ENCODE measurements at places on chromosomes 6 and 20.

DNA sequence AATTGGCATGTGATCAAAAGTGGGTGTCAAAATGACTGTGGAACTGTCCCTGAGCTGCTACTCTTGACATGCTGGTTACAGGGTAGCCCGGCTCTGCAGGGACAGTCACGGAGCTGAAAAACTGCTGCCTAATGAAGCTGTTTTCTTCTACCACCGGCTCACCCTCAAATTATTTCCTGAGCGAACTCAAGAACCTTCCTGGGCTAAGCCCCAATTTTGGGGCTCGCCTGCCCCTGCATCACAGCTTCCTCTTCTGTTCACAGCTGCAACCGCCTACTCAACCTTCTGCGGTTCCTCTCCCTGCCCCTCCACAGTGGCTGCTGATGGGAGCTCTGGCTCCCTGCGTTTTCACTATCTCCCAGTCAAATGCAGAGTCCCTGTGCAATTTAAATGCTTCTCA lies 110.8 kb upstream of the MLN start:
- ATAC-seq: no peak

- no peak for ATAC-seq
These were observed 40.2 kb upstream of the TASP1 start for GRCh38 chr20:13678944-13679343.

GRCh38 chr20:41278936-41279335 lies 38.6 kb downstream of the ZHX3 start:
- no peak for ATAC-seq

- ATAC-seq: no peak
These were observed 170.2 kb downstream of the HAO1 start for GRCh38 chr20:7770046-7770445.

DNA sequence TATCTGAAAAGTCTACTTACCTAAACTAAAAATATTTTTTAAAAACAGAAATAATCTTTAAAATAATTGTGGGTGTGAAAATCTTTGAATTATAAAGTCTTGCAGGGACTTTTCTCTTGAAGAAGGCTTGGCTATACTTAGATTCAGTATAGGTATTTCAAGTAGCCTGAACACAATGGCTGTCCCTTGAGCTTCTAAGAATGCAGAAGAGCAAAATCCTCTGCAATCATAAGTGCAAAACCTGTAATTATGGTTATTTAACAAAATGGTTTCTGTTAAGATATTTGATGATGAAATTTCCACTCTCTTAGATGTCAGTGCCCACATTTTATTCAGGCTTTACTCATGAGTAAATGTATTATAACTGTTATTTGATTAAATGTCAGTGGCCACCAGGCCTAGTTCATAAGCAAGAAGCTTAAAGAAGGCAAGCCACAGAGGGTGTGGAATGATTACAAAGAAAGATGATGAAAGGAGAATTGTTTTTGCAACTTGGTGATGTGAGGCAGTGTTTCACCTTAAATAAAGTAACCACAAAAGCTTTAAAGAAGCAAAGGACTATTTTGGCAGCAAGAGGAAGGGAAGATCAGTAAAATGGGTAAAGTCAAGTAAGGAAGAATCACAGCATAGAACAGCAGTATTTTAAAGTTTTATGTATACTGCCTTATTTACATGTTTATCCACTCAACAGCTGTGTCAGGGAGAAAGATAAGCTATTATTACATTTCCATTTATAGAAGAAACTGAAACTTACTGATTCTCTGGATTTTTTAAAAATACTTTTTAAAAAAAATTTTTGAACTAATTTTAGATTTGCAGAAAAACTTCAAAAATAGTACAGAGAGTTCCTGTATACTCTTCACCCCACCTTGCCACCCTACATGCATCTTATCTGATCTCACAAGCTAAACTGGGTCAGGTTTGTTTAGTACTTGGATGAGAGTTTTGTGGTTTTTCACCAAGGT lies 351.2 kb upstream of the RUNX2 start:
- no peak for ATAC-seq

GRCh38 chr20:38132910-38133501 lies 32.1 kb downstream of the TGM2 start:
- ATAC-seq: no peak

- no peak for ATAC-seq
These were observed 3.2 kb downstream of the PSMG4 start for GRCh38 chr6:3261921-3262320.

- peak; percentile 95 for ATAC-seq
These were observed 14.3 kb downstream of the ID4 start for GRCh38 chr6:19851241-19852089.

- ATAC-seq: peak; percentile 33
These were observed 45.1 kb downstream of the TRERF1 start for GRCh38 chr6:42406306-42407280.

GRCh38 chr6:113208726-113209125 lies 648.4 kb upstream of the MARCKS start:
- ATAC-seq: peak; percentile 21

GRCh38 chr6:62285612-62286469 lies at the start of gene KHDRBS2:
TSS of gene KHDRBS2 (minus strand) at chr6:62286225.
- ATAC-seq: peak; percentile 48

DNA sequence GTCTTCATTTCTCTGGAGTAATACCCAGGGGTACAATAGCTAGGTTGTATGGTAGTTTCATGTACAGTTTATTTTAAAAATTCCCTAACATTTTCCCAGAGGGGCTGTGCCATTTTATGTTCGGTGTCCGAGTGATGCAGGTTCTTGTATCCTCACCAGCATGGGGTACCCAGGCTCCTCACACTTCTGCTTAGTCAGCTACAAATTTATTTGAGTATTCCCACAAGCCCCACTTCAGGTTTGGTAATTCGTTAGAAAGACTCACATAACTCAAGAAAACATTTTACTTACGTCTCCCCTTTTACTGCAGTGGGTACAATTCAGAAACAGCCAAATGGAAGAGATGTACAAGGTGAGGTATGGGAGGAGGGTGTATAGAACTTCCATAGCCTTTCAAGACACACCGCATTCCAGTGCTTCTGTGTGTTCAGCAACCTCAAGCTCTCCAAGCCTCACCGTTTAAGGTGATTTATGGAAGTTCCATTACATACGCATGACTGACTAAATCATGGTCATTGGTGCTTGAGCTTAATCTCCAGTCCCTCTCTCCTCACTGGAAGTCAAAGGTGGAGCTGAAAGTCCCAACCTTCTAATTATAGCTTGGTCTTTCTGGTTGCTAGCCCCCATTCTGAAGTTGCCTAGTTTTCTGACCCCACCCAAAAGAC lies 18.1 kb downstream of the RIPK1 start:
- ATAC-seq: no peak

DNA sequence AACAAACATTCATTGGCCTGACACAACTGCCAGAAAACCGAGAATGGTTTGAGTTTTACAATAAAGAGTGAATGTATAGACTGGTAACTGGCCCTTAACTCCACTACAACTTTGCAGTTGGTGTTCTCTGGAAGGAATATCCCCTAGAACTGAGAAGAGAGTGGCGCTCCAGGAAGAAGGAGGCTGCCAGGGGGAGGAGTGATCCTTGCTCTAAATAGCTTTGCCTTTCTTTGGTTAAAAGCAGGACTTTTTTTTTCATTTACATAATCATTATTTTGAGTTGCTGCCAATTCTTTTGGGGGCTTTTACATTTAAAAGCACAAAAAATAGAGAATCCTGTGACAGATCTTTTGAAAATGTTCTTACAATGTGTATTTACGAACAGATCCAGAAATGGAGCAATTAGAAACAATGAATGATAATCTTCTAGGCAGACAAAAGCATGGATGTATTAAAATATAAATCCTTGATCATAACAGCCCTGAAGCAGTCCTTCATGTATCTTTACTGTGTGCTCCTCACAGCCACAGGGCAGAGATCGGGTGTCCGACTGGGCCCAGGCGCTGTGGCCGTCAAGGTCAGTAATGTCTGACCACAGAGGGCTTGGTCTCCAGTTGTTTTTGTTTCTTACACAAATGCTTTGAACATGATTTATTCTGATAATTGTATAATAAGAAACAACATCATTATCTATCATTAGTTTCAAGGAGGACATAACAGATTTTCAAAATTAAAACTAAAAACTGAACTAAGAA lies 612.2 kb downstream of the HDGFL1 start:
- no peak for ATAC-seq

GRCh38 chr6:169167581-169168301 lies 85.9 kb downstream of the THBS2 start:
- no peak for ATAC-seq

- peak; percentile 25 for ATAC-seq
These were observed 57.1 kb upstream of the CEP162 start for GRCh38 chr6:84284428-84285049.

- ATAC-seq: no peak
These were observed 13.8 kb upstream of the NTSR1 start for GRCh38 chr20:62694868-62695267.

DNA sequence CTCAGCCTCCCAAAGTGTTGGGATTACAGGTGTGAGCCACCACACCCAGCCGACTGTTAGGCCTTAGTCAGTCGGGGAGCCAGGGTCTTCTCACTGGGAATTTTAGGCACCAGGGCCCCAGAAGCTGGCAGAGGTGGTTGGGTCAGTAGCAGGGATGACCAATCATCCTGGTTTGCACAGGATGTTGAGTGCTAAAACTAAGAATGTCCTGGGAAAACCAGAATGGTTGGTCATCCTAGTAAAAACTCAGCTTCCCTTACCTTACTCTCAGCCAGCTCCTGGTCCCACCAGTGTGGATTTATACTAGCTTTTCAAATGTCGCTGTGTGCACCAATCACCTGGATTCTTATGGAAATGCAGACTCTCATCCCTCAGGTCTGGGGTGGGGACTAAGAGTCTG lies 31.8 kb downstream of the KCNG1 start:
- no peak for ATAC-seq

GRCh38 chr6:141260627-141261015 lies 872.1 kb upstream of the GJE1 start:
- no peak for ATAC-seq

- ATAC-seq: peak; percentile 53
These were observed 427.2 kb downstream of the RFPL4B start for GRCh38 chr6:112774319-112774718.

GRCh38 chr6:117906958-117907600 lies at the start of gene SLC35F1:
TSS of gene SLC35F1 (plus strand) at chr6:117907264.
- ATAC-seq: peak; percentile 85

DNA sequence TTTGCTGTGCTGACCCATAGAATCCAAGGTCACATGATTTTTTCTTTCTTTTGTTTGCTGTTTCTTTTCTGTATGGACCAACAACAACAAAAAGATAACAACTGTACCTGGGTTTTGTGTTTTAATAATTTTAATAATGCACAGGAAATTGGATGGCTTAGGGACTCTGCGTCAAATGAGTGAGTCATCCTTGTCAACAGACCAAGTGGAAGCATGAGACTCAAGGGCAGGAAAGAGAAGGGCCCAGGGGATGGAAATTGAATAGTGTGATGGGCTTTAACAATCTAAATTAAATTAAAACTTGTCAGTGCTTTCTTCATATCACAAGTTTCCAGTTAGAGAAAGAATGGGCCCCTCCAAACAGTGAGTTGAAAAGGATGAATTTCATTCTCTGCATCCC lies 413.0 kb downstream of the PREX1 start:
- ATAC-seq: peak; percentile 69

GRCh38 chr20:33816191-33816590 lies 5.0 kb downstream of the CHMP4B start:
- no peak for ATAC-seq

DNA sequence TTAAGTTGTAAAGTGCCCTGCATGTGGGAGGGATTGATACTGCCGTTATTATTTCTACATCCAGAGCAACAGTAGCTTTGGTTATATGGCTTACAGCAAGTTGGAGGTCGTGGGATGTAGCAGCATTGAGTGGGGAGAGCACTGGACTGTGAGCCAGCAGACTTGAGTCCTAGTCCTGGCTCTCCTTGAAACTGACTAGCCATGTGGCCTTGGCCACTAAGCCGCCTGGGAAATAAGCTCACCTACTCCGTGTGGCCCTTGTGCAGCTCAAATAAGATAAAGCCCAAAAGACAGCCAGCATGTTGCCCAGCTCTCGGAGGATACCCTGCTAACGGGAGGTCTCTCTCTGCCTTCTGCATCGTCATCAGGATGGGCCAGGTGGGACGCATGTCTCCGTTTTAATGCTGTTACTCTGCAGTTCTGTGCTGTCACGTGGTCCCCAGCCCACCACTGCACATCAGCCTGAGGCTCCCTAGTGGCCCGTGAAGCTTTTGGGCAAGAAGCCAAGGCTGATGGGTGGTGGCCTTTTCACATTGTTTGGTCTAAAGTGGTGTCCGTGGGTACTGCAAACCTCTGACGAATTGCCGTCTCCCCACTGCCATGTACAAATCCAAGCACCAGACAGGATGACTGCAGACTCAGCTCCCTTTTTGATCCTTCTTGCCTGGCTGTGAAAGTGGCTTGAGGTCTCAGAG lies 7.9 kb downstream of the EPB41L1 start:
- ATAC-seq: peak; percentile 53

GRCh38 chr6:142633317-142633716 lies 311.7 kb downstream of the HIVEP2 start:
- ATAC-seq: no peak

DNA sequence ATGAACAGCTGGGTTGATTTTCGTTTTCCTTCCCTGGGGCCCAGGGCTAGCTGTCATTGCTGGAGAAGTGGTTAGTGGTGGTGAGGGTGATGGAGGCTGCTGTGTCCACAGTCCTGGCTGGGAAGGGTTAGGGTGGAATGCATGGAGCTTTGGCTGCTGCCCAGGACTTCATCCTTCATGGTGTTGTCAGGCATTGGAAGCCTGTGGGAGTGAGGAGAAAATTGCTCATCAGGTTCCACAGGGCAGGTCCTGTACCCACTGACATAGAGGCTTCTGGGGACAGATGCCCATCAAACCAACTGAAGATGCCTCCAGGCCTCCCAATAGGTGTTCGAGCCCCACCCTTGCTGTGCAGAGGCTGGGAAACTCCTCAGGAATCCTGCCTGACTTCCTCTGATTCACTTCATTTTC lies 262.4 kb upstream of the SUPT3H start:
- no peak for ATAC-seq

- peak; percentile 39 for ATAC-seq
These were observed 46.6 kb upstream of the CCN6 start for GRCh38 chr6:112007254-112007653.

DNA sequence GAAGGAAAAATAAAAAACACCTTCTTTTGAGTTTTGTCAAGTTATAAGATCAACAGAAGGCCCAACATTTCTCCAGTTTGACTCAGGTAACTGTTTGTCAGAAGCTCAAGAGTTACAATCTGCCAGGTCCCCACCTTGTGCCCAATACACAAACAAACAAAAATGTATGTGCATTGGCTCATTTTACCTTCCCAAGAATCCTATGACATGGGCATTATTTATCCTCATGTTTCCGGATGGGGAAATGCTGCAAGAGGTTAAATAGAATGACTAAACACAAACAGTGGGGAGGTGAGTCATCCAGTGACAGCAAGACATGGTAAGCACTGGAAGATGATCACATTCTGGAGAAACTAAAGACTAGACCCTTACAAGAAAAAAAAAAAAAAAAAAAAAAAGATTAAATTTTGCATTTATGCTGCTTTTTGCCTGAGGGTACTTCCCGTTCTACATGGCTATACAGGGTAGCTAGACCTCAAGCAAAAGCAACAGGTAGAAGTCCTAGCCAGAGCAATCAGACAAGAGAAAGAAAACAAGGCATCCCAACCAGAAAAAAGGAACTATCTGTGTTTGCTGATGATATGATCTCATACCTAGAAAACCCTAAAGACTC lies 23.6 kb upstream of the ANKRD60 start:
- ATAC-seq: peak; percentile 39

GRCh38 chr6:40409716-40410397 lies 177.3 kb downstream of the LRFN2 start:
- peak; percentile 19 for ATAC-seq
